ENCODE measurements at places on chromosomes 11 and 22.
A peak's percentile ranks its signal among the peaks of the same experiment; 100 is the strongest.

- no peak for DNase-seq
These were observed 318.6 kb upstream of the B3GAT1 start for GRCh38 chr11:134730561-134731212.

DNA sequence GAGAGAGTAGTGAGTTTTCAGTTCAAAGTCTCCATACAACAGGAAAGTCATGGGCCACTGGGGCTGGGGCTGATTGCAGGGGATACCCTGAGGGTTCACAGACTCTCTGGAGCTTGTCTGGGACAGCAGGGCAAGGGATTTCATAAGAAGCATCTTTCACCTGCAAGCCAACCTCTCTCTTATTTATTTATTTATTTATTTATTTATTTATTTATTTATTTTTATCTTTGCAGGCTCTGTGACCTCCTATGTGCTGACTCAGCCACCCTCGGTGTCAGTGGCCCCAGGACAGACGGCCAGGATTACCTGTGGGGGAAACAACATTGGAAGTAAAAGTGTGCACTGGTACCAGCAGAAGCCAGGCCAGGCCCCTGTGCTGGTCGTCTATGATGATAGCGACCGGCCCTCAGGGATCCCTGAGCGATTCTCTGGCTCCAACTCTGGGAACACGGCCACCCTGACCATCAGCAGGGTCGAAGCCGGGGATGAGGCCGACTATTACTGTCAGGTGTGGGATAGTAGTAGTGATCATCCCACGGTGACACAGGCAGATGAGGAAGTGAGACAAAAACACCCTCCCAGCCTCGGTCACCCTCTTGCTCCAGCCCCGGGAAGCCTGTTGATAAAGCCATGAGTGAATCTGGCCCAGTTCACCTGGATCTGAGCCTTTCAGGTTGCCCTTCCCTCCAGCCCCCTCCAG is 68.4 kb downstream of the GGTLC2 start:
- DNase-seq, result no peak

- DNase-seq, result no peak
These were observed 219.1 kb upstream of the KIRREL3 start for GRCh38 chr11:127219704-127220103.

DNA sequence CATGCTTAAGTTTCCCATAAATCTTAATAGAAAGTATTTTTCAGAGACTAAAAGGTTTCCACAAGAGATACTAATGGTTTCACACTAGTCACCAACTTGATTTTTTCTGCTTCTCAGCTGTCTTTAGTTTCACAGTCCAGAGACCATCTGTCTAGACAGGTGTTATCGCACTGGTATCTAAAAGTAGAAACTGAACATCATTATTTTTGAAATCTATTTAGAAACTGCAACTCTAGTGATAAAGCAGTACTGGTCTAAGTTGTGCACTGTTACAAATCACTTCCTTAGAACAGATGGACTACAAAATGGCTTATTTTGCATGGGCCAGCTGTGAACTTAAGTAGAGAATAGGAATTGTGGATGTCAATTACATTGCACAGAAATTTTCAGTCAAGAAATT is 78.0 kb downstream of the CNTN5 start:
- DNase-seq, result no peak

DNA sequence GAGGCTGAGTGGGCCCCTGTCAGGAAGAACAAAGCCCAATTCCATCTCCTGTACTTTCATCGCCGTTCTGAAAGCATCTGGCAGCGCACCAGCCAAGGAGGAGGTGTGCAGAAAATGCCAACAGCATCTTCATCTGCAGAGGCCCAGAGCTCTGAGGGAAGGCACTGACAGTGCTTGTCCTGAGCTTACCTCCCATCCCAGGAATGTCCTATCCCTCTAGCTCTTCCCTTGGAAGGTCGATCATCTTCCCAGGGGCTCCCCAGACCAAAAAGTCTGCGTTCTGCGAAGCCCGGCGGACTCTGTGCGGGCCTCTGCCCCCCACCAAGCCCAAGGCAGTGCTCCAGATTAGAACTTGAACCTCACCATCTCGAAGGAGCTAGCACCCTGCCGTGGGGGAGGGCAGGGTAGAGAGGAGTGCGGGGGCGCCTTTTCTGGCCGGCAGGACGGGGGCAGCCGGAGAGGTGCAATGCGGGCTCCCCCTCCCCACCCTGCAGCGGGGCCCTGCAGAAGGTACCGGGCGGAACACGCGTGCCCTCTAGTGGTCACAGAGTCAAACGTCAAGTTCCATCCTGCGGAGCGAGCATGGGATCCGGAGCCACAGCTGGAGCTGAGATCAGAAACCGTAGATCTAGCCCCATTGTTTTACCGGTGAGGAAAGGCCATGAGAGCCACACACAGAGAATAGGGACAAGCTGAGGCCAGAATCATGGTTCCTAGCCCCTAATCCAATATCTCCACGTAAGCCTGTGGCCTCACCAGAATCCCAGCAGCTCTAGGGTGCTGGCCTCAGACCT is 5.0 kb downstream of the SCN2B start:
- DNase-seq, result peak; percentile 60

DNA sequence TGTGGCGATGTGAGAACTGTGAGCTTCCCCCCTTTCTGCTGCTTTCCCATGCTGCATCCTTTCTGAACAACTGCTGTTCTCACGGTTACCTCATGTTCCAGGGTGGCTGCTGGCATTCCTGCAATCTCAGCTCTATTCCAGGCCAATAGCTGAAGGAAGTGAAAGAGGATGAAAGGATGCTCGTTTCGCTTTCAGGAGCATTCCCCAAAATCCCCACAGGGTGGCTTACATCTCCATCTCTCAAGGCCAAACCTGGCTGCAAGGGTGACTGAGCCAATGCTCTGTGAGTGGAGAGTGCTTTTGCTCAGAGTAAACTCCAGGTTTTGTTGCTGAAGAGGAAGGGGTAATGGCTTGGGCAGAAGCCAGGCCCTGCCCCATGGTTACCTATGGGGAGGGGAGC is 848.2 kb downstream of the BRD1 start:
- DNase-seq, result no peak

- no peak for DNase-seq
These were observed 393.7 kb downstream of the TMEM135 start for GRCh38 chr11:87431392-87431791.

DNA sequence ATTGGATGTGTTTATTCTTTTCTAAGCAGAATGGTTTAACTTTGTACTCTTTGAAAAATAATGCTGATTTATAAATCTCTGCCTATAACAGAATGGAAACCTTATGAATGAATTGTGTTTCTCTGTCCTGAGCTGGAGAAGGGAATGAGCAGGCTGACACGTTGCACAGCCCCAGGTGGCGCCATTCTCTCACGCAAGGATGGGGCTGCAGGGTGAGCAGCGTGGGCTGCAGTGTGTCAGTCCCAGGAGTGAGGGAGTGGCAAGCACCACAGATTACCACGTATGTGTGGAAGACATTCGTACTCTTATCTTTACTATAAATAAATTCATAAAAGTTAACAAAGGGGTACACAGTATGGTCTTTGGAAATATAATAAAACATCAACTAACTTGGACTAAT is 33.4 kb downstream of the FDX1 start:
- peak; percentile 50 for DNase-seq

DNA sequence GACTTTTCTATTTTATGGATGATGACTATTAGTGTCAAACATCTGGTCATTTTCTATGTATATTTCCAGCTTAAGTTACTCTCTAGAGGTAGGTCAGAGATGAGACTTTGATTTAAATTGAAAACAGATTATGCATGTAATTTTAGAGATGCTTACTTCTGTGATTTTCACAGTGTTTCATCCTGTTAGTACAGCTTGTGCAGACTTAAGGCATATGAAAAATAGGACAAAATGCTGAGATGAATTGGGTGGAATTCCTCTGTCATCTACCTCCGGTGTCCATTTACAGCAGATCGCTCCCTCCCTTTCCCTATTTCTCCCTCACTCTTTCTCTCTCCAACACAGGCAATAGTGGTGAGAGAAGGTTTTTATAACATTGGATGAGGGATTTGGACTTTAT is 14.1 kb downstream of the JAM3 start:
- DNase-seq, result no peak

DNA sequence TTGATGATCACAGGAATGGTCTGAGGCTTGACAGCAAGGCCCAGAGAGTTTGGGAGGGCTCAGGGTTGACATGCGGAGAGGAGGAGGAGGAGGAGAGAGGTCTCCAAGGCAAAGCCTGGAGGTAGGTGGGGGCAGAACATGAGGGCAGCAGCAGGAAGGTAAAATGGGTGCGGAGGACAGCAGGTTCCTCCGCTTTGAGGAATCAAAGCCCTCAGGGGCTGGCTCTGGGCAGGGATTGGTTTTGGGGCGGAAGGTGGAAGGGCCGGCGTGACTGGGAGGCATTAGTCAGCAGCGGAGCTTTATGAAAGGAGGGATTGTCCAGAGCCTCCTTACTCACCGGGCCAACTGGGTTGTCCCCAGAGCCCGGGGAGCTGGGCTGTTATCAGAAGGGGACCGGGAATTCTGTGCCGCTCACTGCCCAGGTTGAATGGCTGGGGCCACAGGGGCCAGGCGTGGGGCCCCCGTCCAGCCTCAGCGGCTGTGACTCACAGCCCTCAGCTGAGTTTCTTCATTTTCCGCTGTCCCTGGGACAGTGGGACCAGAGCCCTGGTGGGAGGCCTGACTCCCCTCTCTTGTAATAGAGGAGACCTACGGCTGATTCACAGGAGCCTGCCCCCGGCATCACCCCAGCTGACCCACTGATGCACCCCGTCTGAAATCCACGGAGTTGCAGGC is 36.2 kb downstream of the LIF start:
- DNase-seq, result no peak

DNA sequence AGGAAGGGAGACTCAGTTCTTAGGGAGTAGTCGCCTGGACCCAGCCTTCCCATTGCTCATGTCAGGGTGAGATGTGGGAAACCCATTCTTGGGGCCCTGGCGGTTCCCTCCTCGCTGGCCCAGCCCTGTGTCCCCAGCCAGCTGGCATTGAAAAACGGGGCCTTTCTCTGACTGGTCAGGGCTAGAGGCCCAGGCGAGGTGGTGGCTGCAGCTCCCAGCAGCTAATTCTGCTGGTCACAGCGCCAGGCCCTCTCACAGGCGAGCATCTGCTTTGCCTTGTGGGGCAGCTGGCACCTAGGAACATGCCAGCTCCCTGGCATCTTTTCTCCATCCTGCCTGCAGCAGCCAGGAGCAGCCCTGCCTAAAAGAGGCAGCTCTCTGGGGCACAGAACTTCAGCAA is 20.1 kb downstream of the TSPAN18 start:
- no peak for DNase-seq

DNA sequence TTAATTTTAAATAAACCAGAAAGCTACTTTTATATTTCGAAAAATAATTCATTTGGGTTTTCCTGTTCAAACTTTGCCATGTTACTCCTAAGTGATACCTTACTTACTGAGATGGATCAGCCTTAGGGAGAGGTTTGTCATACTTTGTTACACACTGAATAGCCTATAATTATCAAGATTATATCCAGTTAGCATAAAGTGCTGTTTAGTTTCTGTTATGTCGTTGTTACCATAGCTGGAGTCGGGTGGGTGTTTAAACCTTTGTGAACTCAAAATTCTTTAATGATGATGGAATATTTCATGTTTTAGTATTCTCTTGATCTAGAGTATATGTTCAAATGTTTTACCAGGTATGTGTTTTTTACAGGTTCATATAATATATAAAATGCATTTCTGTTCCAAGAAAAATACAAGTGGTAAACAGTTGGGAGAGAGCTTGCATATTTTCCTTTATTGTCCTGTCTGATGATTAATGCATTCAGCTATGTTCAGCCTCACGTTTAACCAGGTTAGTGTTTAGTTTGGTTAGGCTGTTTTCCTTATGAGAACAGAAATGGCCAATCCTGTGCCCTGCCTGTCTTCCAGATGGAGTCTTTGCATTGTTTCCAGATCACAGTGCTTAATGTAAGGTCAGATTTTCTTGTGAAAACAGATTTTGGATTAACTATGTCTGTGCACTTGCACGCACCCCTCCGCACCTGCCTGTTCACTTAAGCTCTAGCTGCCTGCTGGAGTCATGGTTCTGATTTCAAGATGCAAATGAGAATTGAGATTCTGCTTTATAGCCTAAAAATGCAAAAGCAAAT is 105.6 kb downstream of the ATXN10 start:
- DNase-seq, result no peak

GRCh38 chr11:129881570-129882170 is 13.7 kb downstream of the NFRKB start:
- DNase-seq, result peak; percentile 27

Measured in hematopoietic multipotent progenitor cell treated with erythropoietin and hydrocortisone succinate and interleukin-3 and kit ligand, for 15 days (in vitro differentiated cells).